Right cardiac atrium (tissue), 5 donors: ENCODE measurements at places on chromosomes 11 and 22. TPM values are rescaled to one million over a fixed set of nuclear protein-coding genes. Genes with fewer than 3 reads are reported as not detected.
A peak's percentile ranks its signal among the peaks of the same experiment; 100 is the strongest.

GRCh38 chr11:125111001-125111342 lies 454 bp downstream of the TMEM218 start:
- no peak for DNase-seq

Gene AQP11
- total RNA-seq, result 1.6 TPM

DNA sequence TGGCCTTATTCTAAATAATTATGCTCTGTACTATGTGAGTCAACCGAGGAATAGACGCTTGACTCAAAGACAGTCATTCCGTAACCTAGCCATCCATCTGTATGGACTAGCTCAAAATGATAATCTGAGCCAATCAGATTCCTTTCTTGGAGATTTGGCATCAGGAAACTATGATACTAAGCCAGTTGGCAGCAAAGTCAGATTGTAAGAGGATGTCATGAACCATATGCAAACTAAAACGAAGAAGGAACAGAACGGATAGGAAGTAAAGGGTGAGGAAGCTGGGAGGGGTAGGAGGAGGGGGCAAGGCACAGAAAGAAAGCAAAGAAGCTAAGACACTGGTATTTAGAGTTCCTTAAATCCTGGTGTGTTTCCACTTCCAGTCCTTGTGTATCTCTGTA lies 10.7 kb upstream of the SESN3 start:
- no peak for DNase-seq

Gene VEGFB
- 347 TPM for total RNA-seq

- no peak for DNase-seq
These were observed 3.3 kb upstream of the SCN4B start for GRCh38 chr11:118155776-118156530.

GRCh38 chr11:27839226-27839913 lies 139.1 kb upstream of the BDNF start:
- DNase-seq, result no peak

GRCh38 chr11:120911943-120912342 lies 112.0 kb upstream of the TBCEL start:
- no peak for DNase-seq

DNA sequence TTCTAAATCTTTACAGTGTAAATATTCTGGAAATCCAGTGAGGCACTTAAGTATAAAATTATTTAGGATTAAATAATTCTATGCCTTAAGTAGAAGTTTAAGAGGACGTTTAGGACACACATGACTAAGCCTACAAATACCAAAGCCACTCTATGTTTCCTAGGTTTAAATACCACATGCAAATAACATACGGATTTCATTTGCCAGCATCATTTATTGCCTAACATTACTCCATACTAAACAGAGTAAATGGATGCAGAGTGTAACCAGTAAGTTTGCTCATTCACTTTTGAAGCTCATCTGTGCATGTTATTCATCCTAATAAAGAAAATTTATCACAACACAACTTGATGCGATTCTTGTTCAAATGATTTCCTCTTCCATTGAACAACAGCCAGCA lies 4.1 kb downstream of the BDNF start:
- DNase-seq, result no peak

- DNase-seq, result no peak
These were observed 1.5 kb downstream of the OLFML1 start for GRCh38 chr11:7486781-7487140.

DNA sequence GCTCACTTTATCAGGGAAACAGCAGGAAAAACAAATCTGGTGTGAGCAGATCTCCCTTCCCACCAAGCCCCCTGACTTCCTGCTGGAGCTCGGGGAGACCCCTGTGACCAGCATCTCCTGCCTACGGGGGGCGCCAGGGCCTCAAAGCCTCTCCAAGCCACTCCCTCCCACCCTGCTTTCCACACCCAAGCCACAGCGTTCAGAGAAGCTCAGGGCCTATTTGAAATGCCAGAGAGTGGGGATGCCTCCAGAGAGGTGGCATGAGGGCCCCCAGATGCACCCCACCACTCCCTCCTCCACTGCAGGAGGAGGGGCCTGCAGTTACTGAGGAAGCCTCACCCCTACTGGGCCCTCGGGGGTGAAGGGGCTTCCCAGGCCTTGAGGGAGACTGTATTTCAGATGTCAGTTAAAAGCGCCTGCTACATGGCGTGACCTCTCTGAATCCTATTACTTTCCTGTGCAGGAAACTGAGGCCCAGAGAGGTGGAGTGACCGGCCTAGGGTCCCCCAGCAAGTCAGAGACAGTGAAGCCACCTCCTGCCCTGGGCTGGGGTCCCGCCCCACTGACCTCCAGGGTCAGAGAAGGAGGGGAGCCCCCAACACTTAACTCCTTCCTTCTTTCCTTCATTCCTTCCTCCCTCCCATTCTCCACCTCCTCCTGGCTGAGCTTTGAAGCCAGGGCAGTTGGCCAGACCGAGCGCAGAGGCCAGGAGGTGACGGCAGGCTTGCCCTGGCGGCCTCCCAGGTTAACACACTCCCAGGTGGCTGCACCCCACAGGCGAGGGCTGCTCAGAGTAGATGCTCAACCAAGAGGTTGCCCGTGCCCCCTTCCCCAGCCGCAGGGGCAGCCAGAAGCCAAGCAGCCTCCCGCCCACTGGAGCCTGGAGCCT lies 6.0 kb upstream of the CDKN1C start:
- peak; percentile 89 for DNase-seq

Gene LRRC4C
- total RNA-seq, result 2.7 TPM

DNA sequence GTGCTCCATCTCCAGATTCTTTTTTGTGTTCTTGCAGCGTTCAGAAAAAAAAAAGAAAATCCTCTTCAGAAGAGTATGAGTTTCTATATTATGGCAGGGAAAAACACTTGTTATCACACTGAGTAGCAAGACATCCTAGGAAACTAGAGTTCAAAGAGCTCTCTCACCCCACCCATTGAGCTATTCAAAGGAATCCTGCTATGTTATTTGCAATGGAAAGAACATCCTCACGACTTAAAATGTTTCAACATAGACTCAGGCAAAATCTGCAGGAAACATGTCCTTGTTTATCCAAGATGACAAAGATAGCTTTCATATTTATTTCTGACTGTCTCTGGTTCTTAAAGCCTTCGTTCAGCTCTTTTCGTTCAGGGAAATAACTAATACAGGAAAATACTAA lies 331.6 kb upstream of the ANO5 start:
- no peak for DNase-seq

DNA sequence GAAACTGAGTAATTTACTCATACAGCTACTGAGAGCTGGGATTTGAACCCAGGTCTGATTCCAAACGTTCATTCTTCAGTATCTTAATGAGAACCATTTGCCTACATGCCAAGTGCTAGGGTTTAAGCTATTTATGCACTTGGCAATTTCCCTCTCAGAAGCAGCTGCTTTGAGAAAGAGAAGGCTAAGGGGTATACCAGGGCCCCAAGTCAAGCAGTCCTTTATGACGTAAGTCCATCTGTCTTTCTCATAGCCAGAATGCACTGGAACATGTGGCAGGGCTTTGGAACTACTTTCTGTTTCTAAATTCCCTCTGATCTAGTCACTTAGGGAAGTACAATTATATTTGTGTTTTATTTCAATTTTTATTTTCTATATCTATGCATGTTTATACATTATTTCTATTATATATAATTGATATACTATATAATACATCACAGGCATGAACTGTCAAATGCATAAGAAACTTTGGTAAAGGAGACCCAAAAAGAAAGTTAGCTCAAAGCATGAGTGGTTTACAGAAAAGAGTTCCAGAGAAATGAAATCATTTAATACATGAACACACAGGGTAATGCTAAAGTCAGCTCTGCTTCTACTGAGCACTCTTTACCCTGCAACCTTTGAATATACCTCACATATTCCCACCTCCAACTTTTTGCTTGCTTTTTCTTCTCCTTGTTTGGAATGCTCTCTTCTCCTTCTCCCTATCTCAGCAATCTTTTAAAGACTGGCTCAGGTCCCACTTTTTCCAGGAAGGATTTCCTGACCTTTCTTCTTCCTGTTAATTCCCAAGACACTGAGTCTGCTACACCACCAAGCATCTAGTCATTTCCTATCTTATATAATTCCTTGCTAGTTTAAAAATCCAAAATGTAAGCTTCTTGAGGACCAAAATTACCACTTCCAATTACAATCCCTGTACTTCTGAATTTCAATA lies 80.5 kb upstream of the GDPD4 start:
- no peak for DNase-seq

DNA sequence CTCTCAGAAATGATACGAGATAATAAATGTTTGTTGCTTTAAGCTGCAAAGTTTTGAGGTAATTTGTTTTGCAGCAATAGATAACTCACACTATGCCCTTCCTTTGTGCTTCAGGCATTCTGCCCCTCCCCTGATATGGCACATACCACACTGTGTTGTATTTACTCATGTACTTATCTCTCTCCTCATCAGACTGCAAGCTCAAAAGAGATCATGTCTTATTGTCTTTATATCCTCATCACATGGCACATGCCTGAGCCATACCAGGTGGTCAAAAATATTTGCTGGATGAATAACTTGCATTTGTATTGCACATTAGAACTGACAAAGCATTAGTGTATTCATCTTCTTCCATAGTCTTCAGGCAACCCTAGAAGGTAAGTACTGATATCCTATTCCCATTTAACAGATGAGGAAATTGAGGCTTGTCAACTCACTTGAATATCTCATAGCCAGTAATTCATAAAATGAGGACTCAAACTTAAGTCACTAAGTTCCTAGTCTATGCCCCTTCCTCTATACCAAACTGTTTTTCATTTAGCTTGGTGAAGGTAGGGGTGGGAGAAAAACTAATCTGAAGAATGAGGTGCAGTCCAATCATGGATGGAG lies 83.9 kb upstream of the EED start:
- DNase-seq, result no peak

DNA sequence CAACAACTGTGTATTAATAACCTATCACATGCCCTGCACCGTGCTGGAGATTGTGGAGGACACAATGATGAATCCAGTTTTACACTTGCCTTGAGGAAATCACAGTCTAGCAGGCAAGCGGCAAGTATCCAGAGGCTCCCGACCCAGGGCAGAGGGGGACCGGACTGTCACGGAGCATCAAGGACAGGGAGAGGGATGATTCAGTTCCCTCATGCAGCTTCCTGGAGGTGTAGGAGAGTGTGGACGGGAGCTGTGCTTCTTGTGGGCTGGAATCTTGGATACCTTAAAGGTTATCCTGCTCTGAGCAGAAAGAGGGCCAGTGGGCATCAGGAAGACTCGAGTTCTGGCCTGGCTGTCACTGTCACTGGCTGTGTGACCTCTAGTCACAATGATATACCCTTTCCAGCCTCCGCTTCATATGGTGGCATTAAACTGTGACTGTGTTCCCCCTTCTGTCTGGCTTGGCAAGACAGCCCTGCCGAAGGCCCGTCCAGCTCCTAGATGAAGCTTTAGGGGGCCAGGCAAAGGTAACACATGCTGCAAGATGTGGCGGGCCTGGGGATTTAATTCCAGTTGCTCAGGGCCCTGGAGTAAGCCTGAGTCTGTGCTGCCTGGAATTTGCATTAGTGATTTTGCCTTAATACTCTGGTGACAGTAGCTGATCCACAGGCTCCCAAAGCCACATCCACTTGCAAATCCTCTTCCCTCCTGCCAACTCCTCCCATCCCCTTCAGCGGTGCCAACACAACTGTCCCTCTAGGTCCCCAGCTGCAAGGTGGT lies 162.8 kb downstream of the DSCAML1 start:
- DNase-seq, result no peak

Gene LRRC10B
- 0.54 TPM for total RNA-seq

DNA sequence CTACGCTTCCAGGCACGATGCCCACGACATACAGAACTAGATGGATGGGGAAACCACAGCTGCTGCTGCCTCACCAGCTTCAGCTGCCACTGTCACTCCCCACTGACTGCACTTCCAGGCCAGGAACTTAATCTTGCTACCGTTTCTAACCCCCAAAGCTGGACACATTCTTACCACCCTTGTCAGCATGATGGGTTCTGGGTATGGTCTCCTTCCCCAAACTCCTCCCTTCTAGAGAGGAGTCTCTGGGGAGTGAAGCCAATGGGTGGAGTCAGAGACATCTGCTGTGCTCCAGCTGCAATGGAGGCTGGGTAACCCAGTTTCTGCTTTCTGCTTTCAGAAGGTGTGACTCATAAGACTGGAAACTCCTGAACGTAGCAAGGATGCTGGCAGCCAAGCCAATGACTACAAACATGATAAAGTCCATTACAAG lies 87.0 kb upstream of the THY1 start:
- DNase-seq, result peak; percentile 72

DNA sequence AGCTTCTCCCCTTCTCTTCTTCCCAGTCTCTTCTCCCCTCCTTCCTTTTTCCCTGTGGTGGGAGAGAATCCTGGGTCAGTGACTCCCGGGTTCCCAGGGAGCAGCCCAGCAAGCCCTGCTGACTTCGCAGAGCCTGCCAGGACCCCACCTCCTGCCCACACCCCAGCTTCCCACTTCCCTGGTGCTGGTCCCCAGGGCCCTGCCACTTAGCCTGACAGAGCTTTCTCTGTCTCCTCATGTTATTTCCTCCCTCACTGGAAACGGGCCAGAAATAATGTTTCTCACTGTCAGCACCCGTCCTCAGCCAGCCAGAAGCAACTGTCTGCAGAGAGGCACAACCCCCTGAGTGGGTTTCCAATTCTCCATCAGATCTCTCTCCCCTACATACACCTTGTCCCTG lies 27.1 kb downstream of the C11orf96 start:
- DNase-seq, result peak; percentile 76

DNA sequence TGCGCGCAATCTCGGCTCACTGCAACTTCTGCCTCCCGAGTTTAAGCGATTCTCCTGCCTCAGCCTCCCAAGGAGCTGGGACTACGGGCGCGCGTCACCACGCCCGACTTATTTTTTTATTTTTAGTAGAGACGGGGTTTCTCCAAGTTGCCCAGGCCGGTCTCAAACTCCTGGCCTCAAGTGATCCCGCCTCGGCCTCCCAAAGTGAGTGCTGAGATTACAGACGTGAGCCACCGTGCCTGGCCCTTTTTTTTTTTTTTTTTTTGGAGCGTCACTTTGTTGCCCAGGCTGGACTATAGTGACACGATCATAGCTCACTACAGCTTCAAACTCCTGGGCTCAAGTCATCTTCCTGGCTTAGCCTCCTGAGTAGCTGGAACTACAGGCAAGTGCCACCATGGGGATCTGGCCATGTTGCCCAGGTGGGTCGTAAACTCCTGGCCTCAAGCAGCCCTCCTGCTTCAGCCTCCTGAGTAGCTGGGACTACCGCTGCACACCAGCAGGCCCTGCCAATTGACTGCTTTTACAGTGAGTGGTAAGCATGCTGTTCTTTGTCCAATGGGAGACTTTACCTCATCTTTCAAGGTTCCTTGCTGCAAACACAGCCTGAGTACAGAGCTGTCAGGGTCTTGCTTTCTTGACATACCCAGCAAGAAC lies 600 bp upstream of the CENPM start:
- no peak for DNase-seq

- no peak for DNase-seq
These were observed 718.8 kb upstream of the ARHGAP42 start for GRCh38 chr11:99968336-99968735.

GRCh38 chr11:86615487-86615886 lies 56.9 kb downstream of the ME3 start:
- DNase-seq, result no peak

- no peak for DNase-seq
These were observed 43.4 kb upstream of the RAB1B start for GRCh38 chr11:66225066-66225465.

Gene MUC15
- not detected for total RNA-seq
